Stimulated activated CD4-positive, alpha-beta T cell treated with anti-CD3 and anti-CD28 coated beads, Interleukin-12 subunit alpha, Interleukin-12 subunit beta, amount 100 ng/mL, for 24 hours (primary cell): ENCODE measurements at places on chromosomes 7 and 10.

- DNase-seq, result peak; percentile 51
Observed at GRCh38 chr10:102072673-102073527, 7.8 kb downstream of the HPS6 start.

DNA sequence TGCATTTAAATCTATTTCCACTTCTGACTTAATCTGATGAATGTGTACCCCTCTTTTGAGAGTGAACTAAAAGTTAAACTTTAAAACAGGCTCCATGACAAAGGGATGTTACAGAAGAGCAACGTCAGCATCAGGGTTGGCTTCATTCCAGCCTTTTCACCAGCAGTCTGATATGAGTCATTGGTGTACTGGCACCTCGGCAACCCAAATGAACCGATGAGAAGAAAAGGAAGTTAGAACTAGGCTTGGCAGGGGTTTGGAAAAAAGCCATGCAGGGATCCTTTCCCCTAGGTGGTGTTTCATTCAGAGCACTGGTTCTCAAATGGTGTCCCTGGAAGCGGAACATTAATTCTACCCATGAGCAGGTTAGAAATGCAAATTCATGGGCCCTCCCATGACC, 53.6 kb downstream of the SEC61G start:
- DNase-seq, result no peak

DNA sequence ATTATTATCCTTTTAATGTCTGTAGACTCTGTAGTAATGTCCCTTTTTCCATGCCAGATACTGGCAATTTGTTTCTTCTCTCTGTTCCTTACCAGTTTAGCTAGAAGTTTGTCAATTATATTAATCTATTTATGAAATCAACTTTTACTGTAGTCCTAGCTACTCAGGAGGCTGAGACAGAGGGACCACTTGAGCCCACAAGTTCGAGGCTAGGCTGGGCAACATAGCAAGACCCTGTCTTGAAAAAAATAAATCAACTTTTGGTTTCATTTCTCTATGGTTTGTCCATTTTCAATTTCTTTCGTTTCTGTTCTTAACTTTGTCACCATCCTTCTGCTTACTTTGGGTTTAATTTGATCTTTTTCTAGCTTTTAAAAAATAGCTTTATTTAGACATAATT, 42.5 kb upstream of the PLA2G12B start:
- no peak for DNase-seq

DNA sequence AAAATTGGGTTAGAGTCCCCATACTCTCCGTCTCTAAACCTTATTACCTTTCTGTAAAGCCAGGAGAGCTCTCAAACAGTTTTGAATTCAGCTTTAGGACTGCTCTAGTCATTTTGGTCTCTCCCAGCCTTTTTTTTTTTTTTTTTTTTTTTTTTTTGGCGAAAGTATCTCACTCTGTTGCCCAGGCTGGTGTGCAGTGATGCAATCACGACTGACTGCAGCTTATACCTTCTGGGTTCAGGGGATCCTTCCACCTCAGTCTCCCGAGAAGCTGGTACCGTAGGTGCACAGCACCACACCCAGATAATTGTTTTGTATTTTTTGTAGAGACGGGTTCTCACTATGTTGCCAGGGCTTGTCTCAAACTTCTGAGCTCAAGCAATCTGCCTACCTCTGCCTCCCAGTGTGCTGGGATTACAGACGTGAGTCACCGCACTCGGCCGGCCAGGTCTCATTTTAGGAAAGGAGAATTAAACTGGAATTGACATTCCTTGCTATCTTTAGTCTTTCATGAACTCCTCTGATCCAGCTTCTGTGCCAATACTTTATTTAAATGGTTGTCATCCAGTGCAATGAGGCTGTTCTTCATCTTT, 31.4 kb upstream of the RSU1 start:
- no peak for DNase-seq

DNA sequence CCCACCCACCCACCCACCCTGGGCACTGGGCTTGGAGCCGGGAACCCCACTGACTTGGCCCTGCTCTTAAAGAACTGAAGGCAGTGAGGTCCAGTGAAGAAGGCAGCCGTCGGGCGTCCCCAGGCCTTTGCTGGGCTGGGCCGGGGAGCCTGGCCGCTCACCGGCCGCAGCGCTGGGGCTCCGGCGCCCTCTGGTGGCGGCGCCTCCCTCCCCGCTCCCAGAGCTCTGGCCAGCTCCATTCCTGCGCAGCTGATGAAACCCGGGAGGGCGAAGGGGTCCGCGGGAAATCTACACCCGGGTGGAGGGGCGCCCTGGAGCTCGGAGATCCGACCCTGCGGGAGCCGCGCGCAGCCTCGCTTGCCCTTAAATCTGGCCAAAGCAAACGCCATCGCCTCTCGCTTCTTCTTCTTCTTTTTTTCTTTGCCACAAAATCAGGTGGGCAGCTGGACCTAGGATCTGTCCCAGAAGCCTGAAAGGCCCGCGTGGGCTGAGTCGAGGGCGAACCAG, 1.7 kb upstream of the CXCL12 start:
- DNase-seq, result no peak

- no peak for DNase-seq
Observed at GRCh38 chr10:103654925-103655324, 161.4 kb downstream of the NEURL1 start.

GRCh38 chr7:98251231-98251600, 816 bp downstream of the TECPR1 start:
- DNase-seq, result no peak

GRCh38 chr10:47179291-47179647, 120.7 kb upstream of the GDF10 start:
- DNase-seq, result no peak

DNA sequence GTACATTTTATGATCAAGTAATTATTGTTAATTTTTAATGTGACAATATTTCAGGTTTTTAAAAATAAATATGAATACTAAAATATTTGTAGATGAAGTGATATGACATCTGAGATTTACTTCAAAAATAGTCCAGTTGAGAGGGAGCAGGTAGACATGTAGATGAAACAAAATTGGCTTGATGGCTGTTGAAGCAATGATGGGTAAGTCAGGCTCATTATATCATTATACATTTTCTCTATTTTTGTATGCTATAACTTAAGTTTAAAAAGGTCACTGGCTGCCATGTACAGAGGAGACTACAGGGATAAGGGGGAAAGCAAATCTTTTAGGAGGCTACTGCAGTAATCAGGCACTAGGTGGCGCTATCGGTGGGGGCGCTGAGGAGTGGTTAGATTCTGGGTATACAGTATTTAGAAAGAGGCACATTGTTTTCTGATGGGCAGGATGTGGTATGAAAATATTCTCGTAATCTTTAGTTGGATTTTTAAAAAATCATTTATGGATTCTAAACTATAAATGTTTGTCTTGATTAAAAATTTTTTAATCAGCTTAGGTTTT, 189.8 kb upstream of the IMMP2L start:
- peak; percentile 24 for DNase-seq

GRCh38 chr7:51101111-51101757, 215.4 kb downstream of the COBL start:
- DNase-seq, result no peak

GRCh38 chr7:101882005-101882421, 64.6 kb downstream of the CUX1 start:
- DNase-seq, result no peak

DNA sequence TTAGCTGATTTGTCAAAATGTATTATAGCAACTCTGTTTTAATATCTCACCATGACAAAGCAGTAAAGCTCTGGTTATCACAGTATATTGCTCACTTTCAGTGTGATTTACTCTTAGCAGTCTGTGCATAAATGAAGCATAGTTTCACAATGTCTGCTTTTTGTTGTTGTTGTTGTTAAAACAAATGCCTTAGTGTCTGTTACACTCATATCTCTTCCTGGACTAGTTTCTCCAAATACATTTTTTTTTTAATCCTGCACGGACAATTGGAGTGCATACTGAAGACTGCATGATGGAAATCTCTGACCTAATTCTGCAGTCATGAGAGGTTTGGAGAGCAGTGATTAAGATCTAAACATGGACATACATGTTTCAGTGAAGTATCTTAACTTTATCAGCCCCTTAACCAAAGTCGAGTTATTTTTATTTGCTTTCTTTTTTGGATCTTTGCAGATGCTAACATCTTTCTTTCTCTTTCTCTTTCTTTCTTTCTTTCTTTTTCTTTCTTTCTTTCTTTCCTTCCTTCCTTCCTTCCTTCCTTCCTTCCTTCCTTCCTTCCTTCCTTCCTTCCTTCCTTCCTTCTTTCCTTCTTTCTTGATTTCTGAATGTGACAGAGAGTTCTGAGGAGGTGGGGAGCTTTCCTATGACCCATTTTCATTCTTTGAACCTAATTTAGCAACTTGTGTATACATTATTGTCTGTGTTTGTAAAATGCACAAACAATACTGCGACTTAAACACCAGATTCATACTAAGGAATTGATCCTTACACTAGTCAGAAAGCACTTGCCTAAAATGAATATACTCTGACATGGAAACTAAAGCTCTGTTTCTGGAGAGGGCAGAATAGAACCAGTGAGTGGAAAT, 161.5 kb upstream of the AGR3 start:
- no peak for DNase-seq

DNA sequence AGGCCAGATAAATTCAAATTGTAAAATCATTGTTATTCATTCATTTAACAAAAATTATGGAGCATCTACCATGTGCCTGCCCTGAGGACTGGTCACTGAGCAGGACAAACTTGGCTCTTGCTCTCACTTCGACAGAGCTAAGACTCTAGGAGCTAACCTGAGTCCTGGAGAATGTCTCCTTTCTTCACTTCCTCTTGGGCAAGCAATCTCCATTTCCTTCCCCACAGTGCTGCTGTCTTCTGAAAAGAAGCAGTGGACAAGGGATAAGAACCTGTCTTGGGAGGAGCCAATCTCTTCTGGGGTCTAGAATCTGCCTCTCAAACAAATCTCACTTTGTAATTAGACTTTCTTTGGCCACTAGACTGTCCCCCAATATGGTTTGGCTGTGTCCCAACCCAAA, 76.2 kb upstream of the PLXNA4 start:
- DNase-seq, result no peak

- DNase-seq, result no peak
Observed at GRCh38 chr10:74898201-74898976, 72.0 kb downstream of the KAT6B start.
